ENCODE measurements at places on chromosomes 7 and 10.

- no peak for DNase-seq
Observed at GRCh38 chr10:118966076-118966849, 63.3 kb upstream of the NANOS1 start.

DNA sequence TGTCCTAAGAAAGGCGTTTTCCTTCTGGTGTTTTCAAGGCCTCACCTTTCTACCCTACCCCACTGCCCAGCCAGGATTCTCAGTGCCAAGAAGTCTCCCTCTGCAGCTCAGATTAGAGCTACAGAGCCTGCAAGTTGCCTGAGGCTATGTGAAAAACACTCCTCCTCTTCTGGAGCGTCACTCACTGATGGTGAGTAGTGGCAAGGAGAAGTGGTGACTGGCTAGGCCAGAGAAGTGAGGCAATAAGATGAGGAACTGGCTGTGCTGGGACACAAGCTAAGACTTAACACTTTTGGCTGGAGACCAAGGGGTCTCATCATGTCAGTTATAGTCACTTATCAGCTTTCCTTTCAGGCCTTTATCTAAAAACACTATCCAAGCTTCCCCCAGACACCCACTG is 86.7 kb upstream of the PRKAR2B start:
- DNase-seq, result no peak

- DNase-seq, result peak; percentile 69
Observed at GRCh38 chr7:130566168-130566897, 74.4 kb downstream of the MEST start.

GRCh38 chr10:79435271-79436065 is 10.0 kb downstream of the ZCCHC24 start:
- no peak for DNase-seq

- DNase-seq, result no peak
Observed at GRCh38 chr7:1224086-1224716, 8.5 kb upstream of the UNCX start.

DNA sequence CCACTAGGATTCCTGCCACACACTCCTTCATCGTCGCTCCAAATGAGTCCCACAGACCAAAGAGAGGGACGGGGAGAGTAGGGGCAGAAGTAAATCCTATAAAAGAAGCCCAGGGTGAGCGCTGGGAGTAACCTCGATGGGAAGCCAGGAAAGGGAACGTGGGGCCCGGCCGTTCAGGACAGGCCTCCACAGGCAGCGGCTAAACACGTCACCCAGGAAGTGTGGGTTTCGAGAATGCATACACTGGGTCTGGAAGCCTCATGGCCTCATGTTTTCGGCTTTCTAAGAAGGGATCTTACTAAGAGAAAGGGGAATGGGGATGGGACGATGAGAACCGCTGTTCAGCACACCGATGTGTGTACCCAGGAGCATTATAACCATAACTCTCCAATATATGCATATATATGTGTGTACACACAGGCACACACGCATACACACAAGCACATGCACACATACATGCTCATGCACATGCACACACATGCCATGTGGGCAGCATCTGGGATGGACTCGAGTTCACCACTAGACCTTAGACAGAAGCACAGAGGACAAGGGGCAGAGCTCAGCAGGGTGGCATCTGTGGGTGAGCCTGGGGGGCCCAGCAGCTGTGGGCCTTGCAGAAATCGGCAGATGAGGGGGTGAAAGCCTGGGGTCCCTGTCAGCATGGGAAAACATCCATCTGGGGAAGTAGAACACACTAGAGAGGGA is 14.8 kb upstream of the CNPY1 start:
- no peak for DNase-seq

- DNase-seq, result no peak
Observed at GRCh38 chr10:44879531-44879899, 31.6 kb upstream of the TMEM72 start.

GRCh38 chr7:29208410-29209250 is 14.1 kb downstream of the CHN2 start:
- DNase-seq, result no peak

DNA sequence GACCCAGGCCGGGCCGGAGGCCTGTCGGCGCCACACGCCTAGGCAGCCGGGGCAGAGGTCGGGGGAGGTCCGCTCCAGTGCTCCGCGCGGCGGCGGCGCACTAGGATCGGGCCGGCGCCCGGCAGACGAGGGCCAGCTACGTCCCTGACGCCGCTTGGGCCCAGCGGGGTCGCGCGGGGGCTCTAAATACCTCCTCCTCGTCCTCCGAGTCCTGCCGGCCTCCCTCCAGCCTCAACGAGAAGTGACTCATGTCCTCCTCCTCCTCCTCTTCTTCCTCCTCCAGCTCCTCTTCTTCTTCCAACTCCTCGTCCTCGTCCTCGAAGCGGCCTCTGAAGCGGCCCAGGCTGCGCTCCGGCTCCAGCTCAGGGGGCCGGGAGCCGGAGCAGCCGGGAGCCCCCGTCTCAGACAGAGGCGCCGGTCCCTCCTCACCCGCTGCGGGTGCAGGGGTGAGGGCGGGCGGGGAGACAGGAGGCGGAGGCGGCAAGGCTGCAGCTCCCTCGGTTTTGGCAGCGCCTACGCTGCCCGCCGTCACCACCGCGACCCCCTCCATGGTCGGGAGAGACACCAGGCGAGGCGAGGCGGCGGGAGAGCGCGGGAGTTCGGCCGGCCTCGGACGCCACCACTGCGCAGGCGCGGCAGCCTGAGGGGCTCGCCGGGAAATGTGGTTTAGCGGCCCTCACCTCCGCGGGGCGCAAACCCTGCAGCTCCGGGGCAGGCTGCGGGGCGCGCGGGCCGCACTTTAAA is at the start of gene PCGF6:
PCGF6 (minus strand) TSS at position 624 of the 744 bp plus-strand sequence; CDS start at position 550, 74 bp downstream.
- DNase-seq, result no peak

GRCh38 chr10:44282626-44283300 is 102.1 kb downstream of the CXCL12 start:
- no peak for DNase-seq

GRCh38 chr10:89236226-89236797 is 15.3 kb downstream of the LIPA start:
- DNase-seq, result no peak

GRCh38 chr10:24826009-24826408 is 102.3 kb upstream of the ARHGAP21 start:
- peak; percentile 35 for DNase-seq

- no peak for DNase-seq
Observed at GRCh38 chr7:77799078-77799964, 748 bp downstream of the PHTF2 start.

GRCh38 chr10:58512491-58513187 is at the start of gene BICC1:
BICC1 (plus strand) TSS chr10:58512872; CDS start chr10:58513144, 272 bp downstream.
- DNase-seq, result no peak

DNA sequence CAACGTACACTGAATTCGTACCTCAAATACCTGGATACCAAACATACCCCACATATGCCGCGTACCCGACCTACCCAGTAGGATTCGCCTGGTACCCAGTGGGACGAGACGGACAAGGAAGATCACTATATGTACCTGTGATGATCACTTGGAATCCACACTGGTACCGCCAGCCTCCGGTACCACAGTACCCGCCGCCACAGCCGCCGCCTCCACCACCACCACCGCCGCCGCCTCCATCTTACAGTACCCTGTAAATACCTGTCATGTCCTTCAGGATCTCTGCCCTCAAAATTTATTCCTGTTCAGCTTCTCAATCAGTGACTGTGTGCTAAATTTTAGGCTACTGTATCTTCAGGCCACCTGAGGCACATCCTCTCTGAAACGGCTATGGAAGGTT is 9.5 kb upstream of the SGCE start:
- no peak for DNase-seq

DNA sequence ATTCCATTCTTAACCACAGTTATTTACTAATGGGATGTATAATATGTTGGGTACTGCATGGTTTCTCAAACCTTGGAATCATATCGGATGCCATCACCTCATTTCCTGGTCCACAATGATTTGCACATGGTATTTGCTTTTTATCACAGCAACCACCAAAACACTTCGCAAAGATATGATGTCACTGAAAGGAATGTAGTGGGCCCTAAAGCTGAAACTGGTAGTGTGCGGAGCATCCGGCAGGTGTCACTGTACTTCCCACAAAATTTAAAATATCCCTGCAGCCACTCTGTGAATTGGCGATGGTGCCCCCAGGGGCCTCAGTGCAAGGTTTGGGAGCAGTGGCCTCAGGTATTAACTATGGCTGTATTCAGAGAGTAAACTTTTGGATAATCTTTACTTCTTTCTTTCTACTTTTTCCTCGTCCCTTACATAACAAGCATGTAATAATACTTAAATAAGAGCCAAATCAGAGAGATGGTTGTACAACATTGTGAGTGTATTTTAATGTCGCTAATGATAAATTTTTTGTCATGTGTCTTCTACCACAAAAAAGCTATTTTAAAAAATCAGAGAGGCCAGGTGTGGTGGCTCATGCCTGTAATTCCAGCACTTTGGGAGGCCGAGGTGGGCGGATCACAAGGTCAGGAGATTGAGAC is 66.2 kb downstream of the FAM241B start:
- DNase-seq, result peak; percentile 70

- no peak for DNase-seq
Observed at GRCh38 chr10:98881789-98882188, 353.9 kb downstream of the HPSE2 start.

- no peak for DNase-seq
Observed at GRCh38 chr7:35856175-35856574, 55.3 kb downstream of the SEPTIN7 start.

- DNase-seq, result no peak
Observed at GRCh38 chr10:131875501-131875900, 25.3 kb upstream of the PPP2R2D start.

DNA sequence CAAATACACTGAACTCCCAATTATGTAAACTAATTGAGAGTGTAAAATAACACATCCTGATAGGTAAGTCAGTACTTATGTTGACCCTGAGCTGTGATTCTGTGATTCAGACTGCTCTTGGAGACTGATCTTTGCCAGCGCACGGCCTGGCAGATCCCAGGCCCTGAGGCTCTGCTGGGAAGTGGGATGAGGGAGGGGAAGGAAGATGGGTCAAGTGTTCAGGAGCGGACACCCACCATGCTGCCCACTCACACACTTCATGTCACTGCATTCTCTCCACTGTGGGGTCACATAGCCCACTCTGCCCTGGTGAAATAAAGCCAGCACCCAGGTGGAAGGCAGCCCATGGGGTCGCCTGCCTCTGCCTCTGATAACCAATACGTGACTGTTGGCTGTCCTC is 226.2 kb downstream of the TNS3 start:
- DNase-seq, result no peak

- no peak for DNase-seq
Observed at GRCh38 chr7:84354866-84355265, 160.3 kb upstream of the SEMA3A start.

DNA sequence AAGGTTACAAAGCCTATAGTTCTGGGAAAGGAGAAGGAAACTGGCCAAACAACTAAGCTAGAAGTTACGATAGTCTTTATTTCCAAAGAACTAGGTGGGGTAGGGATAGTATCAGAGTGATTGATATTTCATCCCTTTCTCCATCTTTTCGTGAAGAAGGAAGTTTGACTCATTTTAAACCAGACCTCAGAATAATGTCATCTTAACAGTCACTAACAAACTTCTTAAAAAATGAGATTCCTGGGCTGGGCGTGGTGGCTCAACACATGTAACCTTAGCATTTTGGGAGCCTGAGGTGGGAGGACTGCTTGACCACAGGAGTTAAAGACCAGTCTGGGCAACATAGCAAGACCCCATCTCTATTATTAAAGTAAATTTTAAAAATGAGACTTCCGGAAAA is 69.4 kb downstream of the ARL4A start:
- no peak for DNase-seq

- DNase-seq, result no peak
Observed at GRCh38 chr7:98892609-98893008, 14.3 kb downstream of the TRRAP start.

- no peak for DNase-seq
Observed at GRCh38 chr10:86304436-86304835, 62.2 kb downstream of the GRID1 start.

DNA sequence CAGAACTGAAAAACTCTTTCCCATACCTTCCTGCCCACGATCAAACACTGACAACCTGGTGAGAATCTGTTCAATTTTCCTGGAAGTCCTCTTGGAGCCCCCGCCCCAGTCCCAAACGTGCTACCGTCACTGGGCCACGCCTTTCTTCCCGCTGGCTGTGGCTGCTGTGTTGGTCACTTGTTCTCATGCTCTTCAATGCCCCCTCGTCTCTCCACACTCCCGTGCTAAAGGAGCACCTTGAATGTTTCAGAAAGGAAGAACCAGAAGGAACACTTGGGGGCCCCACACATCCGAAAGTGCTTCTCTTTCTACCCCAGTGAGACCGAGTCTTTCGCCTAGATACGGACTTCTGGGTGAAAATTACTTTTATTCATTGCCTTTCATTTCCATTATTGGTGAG is 215.1 kb downstream of the DIP2C start:
- DNase-seq, result no peak

GRCh38 chr10:118394301-118395200 is 52.4 kb upstream of the FAM204A start:
- no peak for DNase-seq

DNA sequence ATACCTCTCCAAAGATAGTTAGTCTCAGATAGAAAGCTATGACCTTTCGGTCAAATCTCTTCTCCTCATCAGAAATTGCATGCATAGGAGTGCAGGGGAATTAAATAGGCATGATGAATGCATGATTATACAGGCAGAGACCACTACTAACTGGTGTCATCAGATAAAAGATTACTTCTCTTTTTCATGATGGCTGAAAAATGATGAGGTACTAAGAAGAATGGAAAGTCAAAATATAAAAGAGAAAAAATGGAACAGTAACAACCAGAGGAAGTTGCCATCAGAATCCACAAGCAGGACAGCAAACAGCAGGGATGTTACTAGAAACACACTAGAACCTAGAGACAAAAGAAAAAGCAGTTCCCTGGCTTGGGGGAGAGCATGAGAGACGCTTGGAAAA is 31.6 kb downstream of the CTTNBP2 start:
- no peak for DNase-seq

DNA sequence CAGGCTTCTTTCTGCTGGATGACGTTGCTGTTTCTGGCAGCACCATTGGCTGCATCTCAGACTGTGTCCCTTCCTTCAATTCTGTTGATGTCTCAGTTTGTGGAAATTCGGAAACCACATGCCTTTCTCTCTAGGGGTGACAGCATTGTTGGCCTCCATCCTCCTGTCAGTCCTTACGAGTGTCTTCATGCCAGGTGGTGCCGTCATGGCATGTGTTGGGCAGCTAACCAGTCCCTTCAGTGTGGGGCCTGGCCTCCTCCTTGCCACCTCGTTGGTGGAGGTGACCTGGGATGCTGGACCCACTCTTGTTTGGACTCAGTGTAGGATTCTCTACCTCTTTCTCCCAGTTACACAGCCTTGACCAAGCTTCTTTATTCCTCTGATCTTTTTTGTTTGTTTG is 111.6 kb upstream of the INSYN2A start:
- DNase-seq, result no peak
